ENCODE measurements at places on chromosomes 11 and 22. TPM values are rescaled to one million over a fixed set of nuclear protein-coding genes. Genes with fewer than 3 reads are reported as not detected.

GRCh38 chr11:120096369-120097191, 41.3 kb downstream of the TRIM29 start:
- DNase-seq: no peak

Gene LRRC74B
- not detected for total RNA-seq

GRCh38 chr11:64661146-64661545, 61.9 kb downstream of the NRXN2 start:
- no peak for DNase-seq

DNA sequence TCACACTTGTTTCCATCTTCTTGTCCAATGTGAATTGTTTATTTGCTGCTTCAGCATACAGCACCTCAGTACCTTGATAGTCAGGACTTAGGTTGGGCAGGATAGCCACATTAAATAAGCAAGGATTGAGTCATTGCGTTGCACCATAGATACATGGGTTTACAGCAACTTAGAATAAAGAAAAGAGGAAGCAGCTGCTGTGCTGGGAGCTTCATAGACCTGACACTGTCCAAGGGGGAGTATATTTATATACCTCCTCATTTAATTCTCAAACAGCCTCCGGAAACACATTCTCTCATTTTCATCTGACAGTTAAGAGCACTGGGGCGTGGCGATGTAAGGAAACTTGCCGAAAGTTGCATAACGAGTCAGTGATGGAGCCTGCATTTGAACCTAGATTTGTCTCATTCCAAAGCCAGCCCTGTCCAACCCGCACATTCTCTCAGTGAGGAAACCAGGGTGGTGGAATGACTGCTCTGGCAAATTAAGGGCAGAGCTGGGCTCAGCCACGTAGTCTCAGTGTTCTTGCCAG, 42.2 kb downstream of the UBASH3B start:
- DNase-seq: peak; percentile 48

DNA sequence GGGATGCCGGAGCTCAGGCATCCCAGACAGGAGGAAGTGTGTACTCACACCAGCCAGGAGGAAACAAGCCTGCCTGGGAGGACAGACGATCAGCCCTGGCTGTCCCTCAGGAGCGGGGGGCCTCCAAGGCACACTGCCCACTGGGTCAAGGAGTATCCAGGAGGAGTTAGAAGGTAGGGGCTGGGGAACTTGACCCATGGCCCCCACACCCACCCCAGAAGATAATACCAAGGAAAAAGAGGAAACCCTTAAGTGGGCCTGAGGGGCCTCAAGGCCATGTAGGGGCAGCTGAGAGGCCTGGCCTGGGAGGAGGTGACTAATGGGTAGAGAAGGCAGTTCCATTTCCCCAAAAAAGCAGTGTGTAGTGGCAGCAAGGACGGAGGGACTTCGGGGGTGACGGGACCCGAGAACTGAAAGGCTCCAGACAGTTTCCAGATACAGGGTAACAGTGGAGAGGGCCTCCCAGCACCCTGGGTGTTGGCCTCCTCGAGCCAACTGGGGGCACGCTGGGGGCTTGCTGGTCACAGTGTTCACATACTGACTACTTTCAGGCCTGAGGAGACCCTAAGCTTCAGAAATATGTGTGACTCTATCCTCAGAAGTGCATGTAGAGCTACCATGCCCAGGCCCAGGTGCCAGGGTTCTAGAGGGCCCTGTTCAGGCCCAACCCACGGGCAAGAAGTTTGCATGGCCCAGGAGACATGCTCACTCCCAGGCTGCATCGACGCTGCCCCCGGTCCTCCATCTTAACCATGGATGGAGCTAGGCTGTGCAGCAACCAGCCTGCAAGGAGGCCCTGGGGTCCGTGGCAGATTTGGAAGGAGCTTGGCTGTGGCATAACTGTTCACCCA, 75.7 kb upstream of the PITPNB start:
- DNase-seq: no peak

- DNase-seq: no peak
Measured at GRCh38 chr11:70272009-70272408, 1.5 kb downstream of the PPFIA1 start.

Gene FADD
- total RNA-seq: 39.8 TPM

DNA sequence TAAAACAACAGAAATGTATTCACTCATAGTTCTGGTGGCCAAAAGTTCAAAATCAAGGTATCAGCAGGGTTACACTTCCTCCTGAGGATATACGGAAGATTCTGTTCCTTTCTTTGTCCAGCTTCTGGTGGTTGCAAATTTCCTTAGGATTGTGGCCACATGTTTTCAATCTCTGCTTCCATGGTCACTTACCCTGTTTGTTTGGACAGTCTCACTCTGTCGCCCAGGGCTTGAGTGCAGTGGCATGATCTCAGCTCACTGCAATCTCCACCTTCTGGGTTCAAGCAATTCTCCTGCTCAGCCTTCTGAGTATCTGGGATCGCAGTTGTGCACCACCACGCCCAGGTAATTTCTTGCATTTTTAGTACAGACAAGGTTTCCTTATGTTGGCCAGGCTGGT, 534.3 kb downstream of the KCNA4 start:
- no peak for DNase-seq

GRCh38 chr11:88511006-88511405, 173.5 kb upstream of the CTSC start:
- no peak for DNase-seq

Gene OR8D4
- total RNA-seq: not detected

DNA sequence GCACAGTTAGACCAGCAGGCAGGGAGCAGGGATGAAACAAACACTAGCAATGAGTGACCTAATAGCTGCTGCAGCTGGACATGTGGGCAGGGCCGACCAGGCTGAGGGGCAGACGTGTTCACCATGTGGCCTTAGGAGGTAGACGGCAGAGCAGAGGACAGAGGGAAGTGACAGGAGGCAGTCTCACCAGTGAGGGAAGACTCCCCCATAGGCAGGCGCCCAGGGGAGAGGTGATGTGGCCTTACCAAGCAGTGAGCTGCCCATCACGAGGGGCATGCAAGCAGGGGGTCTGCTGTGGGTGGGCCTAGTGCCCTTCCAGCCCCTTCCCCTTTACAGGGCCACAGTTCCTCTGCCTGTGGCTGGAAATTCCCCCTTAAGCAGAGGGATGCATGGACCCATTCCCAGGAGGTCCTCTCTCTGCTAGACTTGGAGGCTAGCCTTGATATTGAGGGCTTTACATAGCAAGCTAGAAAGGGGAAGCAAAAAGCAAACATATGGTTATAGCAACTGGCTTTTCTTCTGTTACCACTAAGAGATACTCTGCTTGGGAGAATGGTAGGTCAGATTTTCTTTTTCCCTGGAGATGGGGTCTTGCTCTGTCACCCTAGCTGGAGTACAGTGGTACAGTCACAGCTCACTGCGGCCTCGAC, 67.6 kb downstream of the MPPED1 start:
- no peak for DNase-seq

DNA sequence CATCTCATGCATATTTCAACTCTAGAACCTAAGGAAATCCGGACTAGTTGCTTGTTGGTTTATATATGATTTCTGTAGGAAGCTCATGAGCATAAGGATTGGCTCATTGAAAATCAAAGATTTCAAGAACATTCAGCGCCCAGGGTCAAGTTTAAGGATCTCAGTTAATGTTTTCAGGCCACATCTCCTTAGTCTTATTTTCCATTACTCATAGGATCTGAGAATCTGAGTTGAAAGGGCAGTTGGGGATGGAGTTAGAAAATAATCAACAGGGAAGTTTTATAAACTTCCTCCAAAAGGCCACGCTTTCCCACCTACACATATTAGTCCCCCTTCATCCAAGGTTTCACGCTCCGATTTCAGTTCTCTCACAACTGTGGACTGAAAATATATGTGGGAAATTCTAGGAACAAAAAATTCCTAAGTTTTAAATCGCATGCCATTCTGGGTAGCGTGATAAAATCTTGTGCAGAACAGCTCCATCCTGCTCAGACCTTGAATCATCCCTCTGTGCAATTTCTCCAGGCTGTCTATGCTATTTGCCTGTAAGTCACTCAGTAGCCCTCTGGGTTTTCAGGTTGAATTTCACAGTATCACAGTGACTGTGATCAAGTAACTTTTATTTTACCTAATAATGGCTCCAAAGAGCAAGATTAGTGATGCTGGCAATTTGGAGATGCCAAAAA, 160.2 kb downstream of the KIRREL3 start:
- no peak for DNase-seq

Gene NXPE4
- total RNA-seq: not detected

DNA sequence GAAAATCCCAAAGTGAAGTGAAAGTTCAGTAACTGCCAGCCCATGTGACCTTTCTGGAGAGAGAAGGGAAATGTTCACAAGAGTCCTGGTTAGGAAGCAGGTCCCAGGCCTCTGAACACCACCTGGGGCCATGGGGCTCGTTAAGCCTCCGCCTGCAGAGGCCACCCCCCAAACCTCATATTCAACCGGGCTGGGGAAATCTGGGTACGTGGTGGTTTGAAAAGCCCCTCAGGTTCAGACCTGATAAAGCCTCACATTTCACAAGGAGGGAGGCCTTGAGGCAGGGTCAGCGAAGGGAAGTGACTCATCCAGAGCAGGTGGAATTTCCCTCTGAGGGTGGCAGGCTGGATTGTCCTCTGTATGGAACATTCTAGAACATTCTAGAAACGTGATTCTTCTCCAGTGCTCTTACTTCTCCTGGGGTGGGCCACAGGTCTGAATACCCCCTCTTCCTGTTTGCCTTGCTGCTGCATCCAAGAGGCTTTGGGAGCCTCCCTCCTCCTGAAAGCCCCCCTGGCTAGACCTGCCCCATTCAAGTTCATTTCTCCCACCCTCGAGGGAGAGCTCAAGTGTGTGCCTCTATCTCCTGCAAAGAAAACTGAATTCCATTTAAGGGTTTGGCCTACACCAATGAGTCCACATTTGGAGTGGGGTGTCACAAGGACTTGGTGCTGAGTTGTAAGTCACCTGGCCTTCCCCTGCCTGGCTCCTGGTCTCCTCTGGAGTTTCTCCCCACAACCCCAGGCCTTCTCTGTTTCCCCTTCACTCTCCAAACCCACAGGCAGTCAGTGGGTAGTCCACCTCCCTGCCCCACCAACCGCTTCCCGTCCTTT, 6.3 kb downstream of the FXYD2 start:
- DNase-seq: peak; percentile 58

DNA sequence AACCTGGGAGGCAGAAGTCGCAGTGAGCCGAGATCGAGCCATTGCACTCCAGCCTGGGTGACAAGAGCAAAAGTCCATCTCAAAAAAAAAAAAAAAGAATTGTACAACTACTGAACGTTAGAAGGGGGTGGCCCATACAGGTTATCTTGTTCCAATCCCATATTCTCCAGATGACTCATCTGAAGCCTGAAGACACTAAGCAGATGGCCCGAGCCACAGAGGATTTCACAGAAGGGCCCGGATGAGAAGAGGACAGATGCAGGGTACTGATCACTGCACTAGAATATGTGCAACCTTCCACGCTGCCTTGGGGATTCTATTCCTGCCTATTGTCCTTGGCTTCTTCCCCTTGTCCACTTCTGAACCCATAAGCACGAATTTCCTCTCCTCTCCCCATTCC, 70.9 kb upstream of the UBASH3B start:
- no peak for DNase-seq

Gene LBHD1
- 18.3 TPM for total RNA-seq

DNA sequence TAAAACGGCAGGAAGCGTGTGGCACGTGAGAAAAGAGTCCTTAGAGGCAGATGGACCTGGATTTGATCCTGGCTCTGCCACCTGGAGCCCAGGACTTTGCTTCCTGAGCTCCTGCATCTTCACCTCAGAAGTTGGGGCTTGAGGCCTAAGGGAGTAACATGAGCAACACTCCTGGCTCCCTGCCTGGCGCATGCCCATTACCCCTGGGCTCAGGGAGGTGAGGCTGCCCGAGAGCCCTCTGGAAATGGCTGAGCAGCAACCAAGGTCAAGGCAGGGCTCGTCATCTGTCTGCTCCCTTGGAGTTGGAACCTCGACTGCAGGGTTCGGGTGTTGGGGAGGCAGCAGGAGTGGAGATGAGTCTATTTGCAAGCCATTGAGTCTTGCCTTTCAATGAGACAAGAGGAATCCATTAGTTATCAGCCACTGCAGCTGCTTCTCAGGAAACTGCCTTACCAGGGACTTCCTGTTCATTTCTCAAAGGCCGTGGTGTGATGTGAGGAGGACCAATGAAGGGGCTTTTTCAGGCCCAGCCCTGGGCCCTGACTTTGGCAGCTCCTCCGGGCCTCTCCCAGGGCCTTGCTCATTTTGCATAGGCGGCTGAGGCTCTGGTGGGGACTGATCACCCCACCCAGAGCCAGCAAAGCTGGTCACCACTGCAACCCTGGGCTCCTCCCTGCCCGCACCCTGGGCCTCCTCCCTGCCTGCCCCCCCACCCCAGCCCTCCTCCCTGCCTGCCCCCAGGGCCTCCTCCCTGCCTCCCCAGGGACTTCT, 6.4 kb downstream of the FADS2 start:
- peak; percentile 86 for DNase-seq

DNA sequence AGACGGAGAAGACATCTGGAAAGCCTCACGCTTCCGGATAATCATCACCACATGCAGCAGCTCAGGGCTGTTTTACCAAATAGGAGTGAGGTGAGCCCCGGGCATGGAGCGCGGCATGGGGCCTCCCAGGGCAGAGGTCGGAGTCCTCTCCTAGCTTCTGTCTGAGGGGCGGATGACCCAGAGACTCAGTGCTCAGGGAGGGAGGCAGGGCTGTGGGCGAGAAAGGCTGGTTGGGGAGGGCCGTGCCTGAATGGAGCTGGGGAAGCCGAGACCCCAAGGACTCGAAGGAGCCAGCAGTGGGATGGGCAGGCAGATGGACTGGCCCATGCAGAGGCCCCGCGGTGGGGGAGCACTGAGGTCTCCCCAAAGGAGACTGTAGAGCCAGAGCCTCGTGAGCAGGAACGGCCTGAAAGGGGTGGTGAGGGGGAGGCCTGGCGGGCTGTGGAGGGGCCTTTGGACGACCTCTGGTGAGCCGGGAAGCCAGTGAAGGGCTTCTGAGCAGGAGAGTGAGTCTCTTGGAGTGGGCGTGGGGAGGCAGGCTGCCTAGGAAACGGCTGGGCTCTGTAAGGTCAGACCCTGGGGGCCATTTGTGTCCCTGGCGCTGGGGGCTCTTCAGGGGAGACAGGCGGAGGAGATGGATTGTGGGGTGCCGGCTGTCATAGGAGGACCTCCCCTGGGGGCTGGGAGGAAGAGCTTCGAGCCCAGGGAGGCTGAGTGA, 24.7 kb upstream of the PANX2 start:
- no peak for DNase-seq

GRCh38 chr11:78417175-78417887, at the start of gene GAB2:
Gene GAB2 (minus strand): TSS chr11:78417820. CDS start chr11:78417720, 100 bp downstream.
- no peak for DNase-seq

- no peak for DNase-seq
Measured at GRCh38 chr11:70116386-70117065, 38.4 kb downstream of the ANO1 start.

Gene ARL14EP
- total RNA-seq: 36.0 TPM

DNA sequence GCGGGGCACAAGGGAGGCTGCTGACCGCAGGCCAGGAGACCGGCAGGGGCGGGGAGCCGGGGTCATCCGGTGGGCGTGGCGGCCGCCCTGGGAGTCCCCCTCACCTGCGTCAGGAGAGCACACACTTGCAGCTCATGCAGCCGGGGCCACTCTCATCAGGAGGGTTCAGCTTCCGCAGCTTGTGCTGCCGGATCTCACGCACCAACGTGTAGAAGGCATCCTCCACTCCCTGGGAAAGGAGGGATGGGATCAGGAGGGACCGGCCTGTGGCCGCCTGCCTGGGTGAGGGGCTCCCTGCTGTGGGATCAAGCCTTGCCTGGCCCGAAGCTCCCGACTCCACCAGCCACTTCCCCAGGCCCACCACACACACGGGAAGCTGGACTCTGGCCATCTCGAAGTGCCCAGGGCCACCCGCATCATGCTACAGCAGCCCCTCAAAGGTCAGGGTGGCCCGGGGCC, 2.8 kb downstream of the HRAS start:
- DNase-seq: no peak

Gene OR52I2
- total RNA-seq: not detected

Gene KRTAP5-10
- not detected for total RNA-seq

GRCh38 chr11:17642980-17643379, 76.4 kb upstream of the MYOD1 start:
- DNase-seq: no peak

Data from activated CD4-positive, alpha-beta memory T cell treated with anti-CD3 and anti-CD28 coated beads, Interleukin-2, amount 10 ng/mL, durations not matched to agents 7 days and 5 days (primary cell).